ENCODE measurements at places on chromosomes 1 and 21.

DNA sequence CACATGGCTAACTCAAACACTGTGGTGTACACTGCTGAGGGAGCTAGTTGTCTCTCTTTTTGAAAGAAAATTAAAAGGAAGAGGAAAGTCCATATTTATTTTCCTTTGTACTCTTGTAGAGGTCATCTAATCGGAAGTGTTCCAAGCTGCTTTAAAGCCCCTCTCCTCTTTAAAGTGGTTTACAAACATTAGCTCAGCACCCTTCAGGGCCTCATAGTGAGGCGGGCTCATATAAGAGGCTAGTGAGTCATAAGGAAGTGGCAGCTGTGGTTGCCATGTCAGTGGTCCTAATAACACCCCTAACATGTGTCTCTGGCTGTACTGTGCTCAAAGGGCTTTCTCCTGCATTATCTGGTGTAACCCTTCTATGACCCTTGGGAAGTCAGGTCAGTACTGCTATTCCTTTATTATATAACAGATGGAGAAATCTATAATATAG lies 104.4 kb upstream of the SERBP1 start:
- DNase-seq: no peak

DNA sequence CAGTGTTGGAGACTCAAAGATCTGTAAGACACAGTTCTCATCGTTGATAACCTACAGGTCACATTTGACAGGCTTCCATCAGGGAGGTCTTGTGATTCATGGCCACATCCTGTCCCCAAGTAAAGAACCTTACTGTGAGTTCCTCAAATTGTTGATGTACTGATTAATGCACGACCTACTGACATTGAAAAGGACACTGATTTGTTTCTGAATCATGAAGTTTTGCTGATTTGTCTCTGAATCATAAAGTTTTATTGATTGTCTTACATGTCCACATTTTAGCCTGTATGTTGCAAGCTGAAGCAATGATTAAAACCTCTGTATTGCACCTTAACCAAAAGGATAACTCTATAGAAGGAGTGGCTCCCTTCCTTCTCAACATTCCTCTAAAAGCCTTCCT lies 476.3 kb upstream of the RUNX1 start:
- no peak for DNase-seq

GRCh38 chr1:7482772-7483495 lies 288.2 kb upstream of the VAMP3 start:
- DNase-seq: no peak

GRCh38 chr1:52601991-52602855 lies at the start of gene GPX7:
Gene GPX7 (plus strand): TSS chr1:52602371. CDS start chr1:52602410, 39 bp downstream.
- peak; percentile 62 for DNase-seq

- DNase-seq: no peak
Measured at GRCh38 chr1:206770531-206771337, at the start of gene IL19. Gene IL19 (plus strand): TSS chr1:206770773. CDS start chr1:206836663, 65,890 bp downstream.

- no peak for DNase-seq
Measured at GRCh38 chr1:119565131-119565772, 58.2 kb downstream of the HSD3B1 start.

GRCh38 chr1:162036163-162036562 lies 12.5 kb upstream of the OLFML2B start:
- no peak for DNase-seq

GRCh38 chr1:232993555-232993954 lies 43.1 kb downstream of the NTPCR start:
- DNase-seq: no peak

- DNase-seq: no peak
Measured at GRCh38 chr1:118209648-118210047, 24.6 kb upstream of the SPAG17 start.

DNA sequence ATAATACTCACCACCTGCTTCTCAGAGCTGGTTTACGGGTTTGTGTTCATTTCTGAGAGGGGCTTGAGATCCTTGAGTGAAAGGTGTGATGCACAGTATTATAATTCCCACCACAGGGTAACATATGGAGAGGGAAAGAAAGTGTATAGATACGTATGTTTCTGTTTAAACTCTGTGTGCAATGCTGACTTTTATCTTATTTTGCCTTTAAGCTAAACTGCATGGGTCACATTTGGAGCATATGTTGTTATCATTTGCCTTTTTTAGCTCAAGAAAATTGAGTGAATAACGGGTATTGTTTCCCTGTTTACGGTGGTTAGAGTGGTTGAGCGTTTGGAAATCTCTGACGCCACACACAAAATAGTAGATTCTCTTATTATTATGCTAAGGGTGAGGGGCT lies 191.1 kb upstream of the NFIA start:
- no peak for DNase-seq

DNA sequence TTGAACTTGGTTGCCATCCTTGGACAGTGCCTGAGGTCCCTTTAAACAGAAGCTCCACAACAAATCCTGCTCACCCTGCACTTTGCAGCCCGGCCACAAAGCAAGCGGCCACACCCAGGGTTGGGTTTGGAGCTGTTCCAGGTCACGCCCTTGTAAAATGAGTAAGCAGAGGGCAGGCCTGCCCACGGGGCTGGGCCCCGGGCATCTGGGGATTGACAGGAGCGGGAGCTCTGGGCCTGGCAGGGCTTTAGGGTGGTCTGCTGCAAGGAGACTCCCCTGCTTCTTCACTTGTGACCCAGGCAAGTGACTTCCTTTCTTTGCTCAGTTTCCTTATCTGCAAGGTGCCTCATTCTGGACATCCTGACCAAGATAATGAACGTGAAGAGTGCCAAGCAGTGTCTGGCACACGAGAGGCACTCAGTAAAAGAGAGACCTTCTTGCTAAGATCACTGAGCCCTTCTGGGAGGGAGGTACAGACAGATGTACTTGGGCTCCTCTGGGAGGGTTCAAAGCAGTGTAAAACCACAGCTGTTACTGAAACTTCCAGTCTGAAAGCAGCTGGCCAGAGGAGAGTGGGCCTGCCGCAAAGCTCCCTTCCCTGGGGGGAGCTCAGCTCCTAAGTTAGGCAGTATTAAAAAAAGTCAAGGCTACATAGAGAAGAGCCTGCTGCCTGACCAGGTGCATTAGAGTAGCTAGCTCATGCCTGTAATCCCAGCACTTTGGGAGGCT lies 2.6 kb downstream of the E2F2 start:
- peak; percentile 65 for DNase-seq

DNA sequence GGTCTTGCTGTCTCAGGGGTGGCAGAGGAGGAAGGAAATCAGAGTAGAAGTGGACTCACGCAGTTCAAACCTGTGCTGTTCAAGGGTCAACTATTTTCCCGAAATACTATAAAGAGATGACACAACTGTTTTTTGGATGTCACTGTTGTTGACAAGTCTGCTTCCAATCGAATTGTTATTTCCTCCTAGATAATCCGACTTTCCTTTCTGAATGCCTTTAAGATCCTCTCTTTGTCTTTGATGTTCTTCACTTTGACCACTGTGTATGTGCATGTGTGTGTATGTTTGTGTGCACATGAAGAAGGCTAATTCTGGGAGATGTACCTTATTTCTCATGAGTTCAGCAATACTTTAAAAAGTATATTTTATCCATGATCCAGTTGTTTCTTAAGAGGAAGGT lies 21.6 kb downstream of the PADI4 start:
- DNase-seq: no peak

DNA sequence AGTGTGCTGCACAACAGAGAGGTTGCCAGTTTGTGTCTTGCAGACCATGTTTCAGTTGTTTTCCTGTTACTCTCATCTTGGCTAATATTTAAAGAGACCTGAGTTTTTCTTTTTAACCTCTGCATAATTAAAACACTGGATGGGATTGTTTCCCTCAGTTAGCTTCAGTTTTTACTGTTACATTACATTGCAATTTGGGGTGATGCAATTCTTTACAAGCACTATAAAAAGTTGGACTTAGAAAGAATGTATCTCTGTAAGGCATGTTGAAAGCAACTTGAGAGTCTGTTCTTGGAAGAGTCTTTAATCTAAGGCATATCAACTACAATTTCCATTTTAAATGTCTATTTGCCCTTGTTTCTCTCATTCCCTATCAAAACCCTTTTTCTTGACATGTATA lies 99.1 kb downstream of the DNM3 start:
- no peak for DNase-seq

GRCh38 chr1:225535280-225535679 lies 107.4 kb upstream of the LBR start:
- DNase-seq: no peak

DNA sequence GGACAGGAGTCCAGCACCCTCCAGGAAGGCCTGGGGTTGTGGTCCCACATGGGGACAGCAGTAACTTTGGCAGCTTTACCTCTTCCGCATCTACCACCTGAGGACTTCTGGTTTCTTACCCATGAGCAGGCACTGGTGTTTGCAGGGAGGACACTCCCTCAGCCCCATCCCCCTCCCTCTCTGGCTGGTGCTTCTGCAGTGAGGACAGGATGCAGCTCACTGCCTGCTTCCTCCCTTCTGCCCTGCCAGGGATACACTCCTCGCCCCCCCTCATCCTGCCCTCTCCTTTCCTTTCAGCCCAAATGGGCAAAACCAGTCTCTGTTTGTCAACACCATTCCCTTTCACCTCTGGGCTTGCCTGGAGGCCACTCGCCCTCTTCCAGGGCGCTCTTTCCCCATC lies 62.4 kb downstream of the KIRREL1 start:
- no peak for DNase-seq

DNA sequence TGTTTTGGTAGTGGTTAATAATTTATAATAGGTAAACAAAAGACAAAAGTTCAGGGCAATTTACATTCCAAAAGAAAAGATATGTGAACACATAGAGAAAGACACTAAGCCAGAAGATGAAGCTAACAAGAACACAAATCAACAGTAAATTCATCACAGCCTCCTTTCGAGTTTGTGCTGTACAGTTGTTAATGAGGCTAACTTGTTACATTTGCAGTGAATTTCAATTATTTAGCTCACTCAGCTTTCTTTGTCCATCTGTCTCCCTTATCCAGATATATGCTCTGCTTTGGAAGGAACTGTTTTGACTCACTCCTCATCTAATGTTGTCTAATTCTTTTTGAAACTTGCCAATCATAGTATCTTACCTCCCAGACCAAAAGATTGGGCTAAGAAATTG lies 423.3 kb upstream of the OLFM3 start:
- DNase-seq: no peak

GRCh38 chr21:44778499-44778911 lies 23.1 kb downstream of the UBE2G2 start:
- no peak for DNase-seq

GRCh38 chr1:8754993-8755392 lies 62.4 kb downstream of the RERE start:
- no peak for DNase-seq

GRCh38 chr1:36207339-36207738 lies 16.9 kb upstream of the THRAP3 start:
- DNase-seq: no peak

DNA sequence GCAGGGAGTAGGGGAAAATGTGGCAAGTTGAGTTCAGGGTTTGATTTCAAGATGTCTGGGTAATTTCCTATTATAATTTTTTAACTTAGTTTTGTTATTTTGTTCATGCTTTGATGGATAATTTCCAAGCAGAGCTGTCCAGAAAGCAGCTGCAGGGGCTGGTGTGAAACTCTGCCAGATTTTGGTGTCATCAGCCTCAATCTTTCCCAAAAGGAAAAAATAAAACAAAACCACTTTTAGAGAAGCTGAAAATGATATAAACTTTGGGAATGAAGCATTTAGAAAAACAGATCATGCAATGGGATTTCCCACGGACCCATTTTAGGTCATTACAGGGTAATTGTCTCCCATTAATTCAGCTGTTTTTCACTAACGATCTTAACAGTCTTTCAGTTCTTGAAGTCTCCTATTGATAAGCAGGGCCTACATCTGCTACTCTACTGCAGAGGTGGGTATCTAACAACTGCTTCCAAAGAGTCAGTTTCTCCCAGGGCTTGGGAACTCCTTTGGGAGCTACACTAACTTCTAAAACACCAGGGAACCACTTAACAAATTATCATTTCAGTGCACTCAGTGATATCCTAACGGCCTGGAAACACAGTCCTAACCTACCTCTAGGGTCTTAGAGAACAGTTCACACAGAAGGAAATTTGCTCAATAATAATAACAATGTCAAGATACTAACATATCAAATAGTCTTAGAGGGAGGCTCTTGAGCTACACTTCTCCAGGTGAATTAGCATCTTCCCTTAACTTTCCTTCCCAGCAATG lies 12.3 kb downstream of the ZNF436 start:
- DNase-seq: no peak

DNA sequence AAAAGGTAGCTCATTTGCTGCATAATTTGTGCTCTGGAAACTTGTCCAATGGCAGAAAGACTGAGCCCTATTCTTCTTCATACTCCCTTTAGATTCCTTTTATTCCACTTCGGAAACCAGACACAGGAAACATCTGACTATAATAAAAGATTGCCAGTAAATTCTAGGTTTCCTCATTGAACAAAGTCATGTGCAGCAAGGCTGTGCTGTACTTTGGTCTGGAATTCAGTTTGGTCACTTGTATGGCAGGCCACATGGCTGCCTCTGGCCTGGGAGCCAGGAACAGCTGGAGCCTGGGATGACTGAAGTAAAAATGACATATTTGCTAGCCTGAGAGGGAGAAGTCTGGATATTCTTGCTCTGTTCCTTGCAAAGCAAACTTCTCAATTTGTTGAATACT lies 79.6 kb downstream of the ST3GAL3 start:
- DNase-seq: no peak

GRCh38 chr1:172956871-172957270 lies 93.9 kb downstream of the TNFSF18 start:
- DNase-seq: no peak

- no peak for DNase-seq
Measured at GRCh38 chr21:31918250-31918775, 45.5 kb downstream of the HUNK start.

DNA sequence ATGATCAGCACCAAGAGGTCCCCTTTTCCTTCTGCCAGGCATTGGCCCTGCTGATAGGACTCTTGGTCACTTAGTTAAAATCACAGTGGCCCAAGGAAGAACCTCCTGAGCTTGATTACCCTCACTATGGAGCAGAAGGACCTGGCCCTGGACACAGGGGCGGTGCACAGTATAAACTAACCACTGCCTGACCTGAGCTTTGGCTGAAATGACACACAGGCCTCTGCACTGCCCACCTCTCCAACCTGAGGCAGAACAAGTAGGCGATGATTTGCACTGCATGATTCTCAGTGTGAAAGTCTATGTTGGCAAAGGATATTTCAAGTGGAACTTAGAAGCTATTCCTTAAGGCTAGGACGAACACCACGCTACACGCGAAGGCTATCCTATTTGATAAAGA lies 48.5 kb downstream of the CAPN2 start:
- DNase-seq: no peak

DNA sequence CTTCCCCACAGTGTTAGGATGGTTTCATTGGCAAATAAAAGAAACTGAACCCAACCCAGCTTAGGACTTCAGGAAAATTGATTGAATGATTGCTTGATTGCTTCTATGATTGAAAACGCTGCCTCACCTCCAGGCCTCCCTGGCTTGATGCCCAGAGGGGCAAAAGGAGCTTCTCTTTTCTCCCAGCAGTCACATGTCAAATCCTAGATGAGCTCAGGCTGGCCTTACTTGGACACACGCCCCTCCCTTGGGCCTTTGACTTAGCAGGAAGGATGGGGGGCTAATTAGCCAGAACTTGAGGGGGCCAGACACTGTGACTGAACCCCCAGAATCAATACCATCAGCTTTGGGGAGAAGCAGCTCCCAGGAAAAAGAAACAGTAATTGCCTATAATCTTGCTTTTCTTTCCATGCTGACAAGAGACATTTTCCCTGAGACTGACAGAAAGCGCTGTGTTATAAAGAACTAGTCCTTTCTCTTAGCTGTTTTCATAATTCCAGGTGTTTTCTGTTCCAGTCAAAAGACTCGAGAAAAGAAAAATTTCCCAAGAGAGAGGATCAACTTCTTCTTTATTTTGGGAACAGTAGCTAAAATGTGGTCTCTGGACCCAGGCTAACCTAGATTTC lies 50.8 kb upstream of the ATP5PO start:
- no peak for DNase-seq

All from activated naive CD4-positive, alpha-beta T cell treated with anti-CD3 and anti-CD28 coated beads, Interleukin-2, amount 50 U/mL, for 16 hours (primary cell).